ENCODE measurements at places on chromosomes 2 and 18.

DNA sequence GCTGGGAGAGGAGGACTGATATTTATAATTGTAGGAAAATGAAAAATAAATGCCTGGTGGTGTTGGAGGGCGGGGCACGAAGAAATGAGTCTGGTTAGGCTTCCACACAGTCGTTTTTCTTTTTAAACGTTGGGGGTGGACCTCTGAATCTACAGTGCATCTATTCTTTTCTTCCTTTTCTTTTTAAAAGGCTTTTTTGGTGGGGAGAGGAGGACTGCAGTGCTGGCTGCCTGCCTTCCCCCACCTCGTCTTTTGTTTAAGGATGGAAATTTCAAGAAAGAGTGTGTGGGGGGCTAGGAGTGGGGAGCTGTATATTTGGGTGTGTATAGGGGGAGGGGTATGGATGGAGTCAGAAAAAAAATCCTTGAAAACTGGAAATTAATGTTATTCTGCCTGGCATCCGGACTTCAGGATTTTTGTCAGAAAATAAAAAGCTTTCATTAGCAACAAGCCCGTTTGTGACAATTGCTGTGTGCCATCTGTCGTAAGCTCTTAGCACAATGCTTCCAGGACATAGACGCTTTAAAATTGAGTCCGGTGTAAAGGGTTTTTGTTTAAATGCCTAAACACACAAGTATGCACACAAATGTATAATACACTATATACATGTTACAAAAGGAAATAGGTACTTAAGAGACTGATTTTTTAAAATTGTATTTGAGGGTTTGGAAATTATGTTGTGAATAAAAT is 1.1 kb downstream of the MAP2 start:
- no peak for DNase-seq

DNA sequence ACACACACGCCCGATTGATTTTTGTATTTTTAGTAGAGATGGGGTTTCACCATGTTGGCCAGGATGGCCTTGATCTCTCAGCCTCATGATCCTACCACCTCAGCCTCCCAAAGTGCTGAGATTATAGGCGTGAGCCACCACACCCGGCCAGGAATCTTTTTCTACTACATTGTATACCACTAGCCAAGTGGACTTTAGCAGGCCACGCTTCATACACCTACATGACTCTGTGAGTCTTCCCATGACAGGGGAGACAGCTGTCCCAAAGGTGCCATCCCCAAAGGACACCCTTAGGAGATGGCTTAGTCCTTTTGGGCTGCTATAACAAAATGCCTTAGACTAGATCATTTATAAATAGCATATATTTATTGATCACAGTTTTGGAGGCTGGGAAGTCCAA is 32.8 kb downstream of the ERMN start:
- no peak for DNase-seq

- DNase-seq: no peak
Observed at GRCh38 chr18:34493099-34493544, 217.0 kb upstream of the DTNA start.

GRCh38 chr2:219490186-219490585 is 8.5 kb upstream of the GMPPA start:
- no peak for DNase-seq

DNA sequence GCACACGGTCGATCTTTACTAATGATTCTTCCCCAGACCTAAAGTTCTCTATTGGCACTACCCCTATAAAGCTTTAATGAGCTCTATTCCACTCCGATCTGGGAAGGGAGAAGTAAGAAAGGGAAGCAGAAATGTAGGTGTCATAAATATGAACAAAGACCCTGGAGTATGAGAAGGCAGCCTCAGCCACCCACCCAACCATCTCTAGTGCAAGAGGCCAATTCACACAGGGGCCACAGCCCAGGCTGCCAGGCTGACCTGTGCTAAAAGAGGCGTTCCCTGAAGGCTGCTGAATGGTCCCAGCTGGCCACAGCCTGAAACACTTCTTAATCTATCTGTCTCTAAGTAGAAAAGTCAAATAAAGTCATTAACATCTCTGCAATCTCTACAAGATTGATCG is 60.1 kb upstream of the ACTR3 start:
- no peak for DNase-seq

DNA sequence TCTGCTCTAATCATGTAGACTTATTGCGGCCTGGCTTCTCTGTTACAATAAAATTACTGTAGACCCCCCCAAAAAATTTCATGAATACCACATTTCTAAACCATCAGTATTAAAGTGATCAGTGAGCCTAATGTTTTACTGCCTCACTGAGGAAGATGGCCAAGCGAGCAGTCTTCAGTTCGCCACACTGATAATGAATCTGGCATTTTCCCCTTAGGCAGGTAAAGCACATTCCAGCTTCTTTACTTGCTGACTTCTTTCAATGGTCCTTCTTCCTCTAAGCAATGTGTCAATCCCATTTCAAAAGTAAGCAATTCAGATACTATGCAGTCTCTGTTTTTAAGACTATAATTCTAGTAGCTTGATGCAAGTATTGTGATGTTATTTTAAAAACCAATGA is 137.6 kb downstream of the LAMA1 start:
- no peak for DNase-seq

DNA sequence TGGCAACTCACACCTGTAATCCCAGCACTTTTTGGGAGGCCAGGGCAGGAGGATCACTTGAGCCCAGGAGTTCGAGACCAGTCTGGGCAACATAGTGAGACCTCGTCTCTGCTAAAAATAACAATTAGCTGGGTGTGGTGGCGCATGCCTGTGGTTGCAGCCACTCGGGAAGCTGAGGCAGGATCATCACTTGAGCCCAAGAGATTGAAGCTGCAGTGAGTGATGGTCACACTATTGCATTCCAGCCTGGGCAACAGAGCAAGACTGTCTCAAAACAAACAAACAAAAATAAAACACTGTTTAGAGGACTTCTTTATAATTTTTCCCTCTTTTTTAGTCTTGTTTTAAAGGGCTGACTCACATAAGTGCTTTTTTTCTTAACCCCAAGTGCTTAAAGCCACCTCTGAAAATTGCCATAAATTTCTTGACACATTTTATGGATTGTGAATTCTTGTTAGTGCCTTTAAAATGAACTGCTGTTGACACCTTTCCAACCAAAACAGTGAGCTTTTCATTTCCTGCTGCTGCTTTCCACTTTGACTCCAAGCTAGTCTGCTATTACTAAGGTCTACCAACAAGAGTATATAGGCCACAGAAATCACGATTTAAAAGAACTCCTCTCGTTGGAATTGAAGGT is 41.7 kb downstream of the CYP20A1 start:
- no peak for DNase-seq

DNA sequence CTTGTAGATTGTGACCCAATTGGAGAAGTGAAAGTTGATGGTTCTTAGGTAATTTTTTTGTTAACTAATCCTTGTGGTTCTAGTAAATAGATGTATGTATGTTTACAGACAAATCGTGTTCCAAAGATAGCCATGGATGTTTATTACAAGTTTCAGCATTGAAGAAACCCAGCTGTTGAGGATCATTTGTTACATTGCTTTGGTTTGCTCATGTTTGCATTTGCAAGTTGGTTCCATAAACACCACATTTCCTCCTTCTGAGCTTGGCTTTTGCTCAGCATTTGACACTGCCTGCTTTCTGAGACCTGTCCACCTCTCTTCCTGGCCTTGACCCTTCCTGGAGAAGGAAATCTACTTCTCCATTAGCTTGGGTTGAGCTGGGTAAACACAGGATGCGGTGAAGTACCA is 1.8 kb upstream of the CCDC68 start:
- no peak for DNase-seq

GRCh38 chr2:230824406-230824978 is 40.2 kb upstream of the ITM2C start:
- peak; percentile 62 for DNase-seq

- DNase-seq: no peak
Observed at GRCh38 chr2:236668531-236668969, 98.9 kb downstream of the ACKR3 start.

- no peak for DNase-seq
Observed at GRCh38 chr2:53829273-53829979, 30.3 kb downstream of the GPR75 start.

- no peak for DNase-seq
Observed at GRCh38 chr2:129016972-129017371, 698.3 kb upstream of the HS6ST1 start.

DNA sequence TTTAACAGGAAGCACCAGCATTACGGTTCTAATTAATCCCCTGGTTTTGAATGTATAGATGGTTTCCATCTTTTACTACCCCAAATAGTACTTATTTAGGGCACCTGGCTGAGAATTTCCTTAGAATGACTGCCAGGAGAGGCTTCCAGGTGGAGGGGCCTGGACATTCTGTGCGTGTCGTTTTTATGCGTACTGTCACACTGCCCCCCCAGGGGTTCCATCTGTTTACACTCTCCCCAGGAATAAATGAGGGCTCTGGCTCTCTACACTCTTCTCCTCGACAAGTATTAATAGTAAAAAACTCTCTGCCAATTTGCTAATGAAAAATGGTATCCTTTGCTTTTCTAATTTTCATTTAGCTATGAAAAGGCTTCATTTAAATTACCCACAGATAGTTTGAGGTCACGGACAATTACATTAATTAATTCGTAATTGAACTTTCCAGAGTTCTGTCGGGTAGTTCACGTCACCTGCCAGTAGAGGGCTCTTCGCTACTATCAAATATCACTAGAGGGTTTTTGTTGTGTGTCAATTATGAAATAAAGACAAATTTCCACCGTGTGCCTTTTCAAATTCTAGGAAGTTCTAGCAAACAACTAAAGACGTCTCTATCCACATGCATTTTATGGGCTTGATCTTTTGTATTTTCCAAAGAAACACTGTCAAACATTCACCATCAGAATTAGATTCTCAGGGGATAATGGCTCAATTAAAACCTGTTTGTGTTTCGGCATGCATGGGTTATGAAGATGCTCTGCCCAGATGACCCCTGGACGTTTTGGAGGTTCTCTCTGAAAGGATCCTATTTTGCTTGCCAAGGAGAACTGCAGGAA is 88.8 kb upstream of the ASB18 start:
- peak; percentile 51 for DNase-seq

- no peak for DNase-seq
Observed at GRCh38 chr2:193793914-193794313, 1599.2 kb upstream of the TMEFF2 start.

DNA sequence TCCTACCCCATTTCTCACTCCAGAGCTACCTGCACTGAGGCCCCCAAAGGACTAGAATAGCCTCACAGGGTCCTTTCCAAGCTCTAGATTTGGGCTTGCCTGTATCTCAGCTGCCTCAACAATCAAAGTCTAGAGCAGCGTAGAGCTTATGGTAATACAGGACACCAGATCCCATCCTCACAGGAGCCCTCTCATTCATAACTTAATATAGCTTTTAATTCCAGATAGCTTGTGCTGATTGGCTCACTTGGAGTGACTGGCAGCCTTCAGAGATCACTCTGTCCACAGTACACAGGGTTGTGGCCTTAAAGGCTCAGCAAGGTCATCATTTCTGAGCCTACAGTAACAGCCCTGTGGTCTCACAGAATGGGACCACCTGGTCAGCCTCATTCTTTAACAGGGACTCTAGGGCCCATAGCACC is 51.4 kb downstream of the ZFP36L2 start:
- no peak for DNase-seq

- DNase-seq: no peak
Observed at GRCh38 chr2:98891591-98891990, 44.4 kb downstream of the CRACDL start.

- DNase-seq: no peak
Observed at GRCh38 chr2:217223222-217223930, 363.5 kb upstream of the TNP1 start.

DNA sequence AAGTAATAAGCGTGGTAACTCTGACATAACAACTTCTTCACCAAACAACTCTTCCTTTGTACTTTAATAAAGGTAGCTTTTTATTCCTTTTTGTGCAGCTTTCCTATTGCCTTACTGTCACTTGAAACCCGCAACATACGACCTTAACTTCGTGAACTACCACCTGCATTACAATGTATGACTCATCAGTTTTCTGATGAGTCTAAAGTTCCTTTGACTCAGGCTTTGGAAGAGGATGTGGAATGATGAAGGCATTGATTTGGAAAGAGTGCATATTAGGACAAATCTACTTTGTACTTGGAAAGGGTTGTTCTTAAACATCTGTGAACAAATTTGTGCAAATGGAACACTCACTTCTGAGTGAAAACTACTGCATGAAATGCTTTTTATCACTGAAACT is 1012.1 kb downstream of the TMEM182 start:
- no peak for DNase-seq

DNA sequence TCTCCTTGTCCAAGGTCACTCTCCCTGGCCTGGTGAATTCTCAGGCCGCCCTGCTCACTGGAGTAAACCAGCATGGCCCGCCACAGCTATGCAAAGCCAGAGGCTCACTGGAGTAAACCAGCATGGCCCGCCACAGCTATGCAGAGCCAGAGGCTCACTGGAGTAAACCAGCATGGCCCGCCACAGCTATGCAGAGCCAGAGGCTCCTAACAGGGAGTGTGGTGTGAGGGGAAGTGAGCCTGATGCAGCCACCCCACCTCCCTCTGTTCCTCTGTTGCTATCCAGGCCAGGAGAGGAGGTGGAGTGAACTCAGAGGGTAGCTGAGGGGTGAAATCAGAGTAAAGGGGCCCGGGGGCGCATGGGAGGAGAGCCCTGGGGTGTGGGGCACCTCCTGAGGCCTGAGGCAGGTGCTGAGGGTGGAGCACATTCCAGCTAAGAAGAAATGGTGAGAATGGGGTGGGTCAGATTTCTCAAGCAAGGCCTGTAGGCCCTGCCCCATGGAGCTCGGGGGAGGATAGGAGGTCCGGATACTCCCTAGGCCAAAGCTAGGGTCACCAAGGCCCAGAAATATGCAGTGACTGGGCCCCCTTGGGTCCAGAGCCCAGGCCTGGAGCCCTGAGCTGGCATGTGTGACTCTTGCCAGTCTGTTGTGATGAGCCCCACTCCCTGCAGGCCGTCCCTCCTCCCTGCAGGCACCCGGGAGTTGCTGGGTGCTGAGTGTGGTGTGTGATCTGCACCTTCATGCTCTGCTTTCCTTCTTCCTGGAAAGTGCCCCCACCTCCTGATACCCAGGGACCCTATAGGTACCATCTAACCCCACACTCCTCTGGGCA is 1.5 kb downstream of the ATP6V1B1 start:
- DNase-seq: no peak

GRCh38 chr2:71907503-71907902 is 240.2 kb downstream of the CYP26B1 start:
- no peak for DNase-seq

GRCh38 chr2:119544075-119544938 is at the start of gene CFAP221:
Gene CFAP221 (plus strand): TSS chr2:119544449. CDS start chr2:119546132, 1,683 bp downstream.
- peak; percentile 38 for DNase-seq

DNA sequence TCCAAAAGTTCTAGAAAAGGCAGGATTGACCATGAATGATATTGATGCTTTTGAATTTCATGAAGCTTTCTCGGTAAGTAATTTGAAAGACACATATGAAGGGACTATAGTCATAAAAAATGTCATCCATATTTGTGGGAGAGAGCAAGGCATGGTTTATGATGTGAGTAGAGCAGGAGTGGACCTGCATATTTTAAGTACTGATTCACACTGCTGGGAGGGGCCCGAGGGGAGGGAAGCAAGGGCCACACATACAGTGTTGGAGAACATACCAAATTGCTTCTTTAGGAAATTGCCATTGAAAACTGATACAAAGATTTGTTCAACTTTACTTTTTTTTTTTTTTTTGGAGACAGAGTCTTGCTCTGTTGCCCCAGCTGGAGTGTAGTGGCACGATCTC is 39.4 kb downstream of the HADHB start:
- no peak for DNase-seq

Measured in CD4-positive, alpha-beta T cell treated with Interleukin-17A for 4 hours (primary cell).